ENCODE measurements at places on chromosomes 5 and 9. TPM values are rescaled to one million over a fixed set of nuclear protein-coding genes. Genes with fewer than 3 reads are reported as not detected.

- no peak for DNase-seq
Measured at GRCh38 chr5:54837093-54837492, 148.3 kb downstream of the ESM1 start.

DNA sequence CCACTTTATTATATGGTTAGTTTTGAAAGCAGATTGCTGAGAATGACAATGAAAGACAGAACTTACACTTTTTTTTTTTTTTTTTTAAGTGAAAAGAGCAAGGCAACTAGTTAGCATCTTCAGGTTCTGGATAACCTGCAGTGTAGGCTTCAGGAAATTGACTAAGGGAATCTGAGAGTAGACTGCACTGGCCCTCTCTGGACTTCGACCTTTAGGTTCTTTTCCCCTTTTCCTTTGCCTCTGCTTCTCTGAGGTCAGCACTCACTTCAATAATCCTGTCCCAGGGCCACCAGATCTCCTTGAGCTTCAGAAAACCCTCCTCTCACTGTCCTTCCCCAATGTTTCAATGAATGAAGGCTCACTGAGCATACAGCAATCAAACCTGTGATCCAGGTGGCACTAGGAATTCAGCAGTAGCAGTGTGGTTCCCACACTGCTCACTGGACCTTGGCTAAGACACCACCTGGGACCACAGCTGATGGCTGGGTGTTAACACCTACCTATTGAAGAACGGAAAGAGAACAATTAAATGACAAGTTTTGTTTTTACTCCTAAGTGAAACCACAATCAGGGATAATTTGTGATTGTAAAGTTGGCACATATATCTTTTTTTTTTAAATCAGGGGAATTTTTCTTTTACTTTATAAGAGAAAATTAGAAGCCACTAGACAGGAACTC, 85.8 kb upstream of the IL6ST start:
- no peak for DNase-seq

GRCh38 chr5:169097374-169098326, 203.3 kb downstream of the SLIT3 start:
- no peak for DNase-seq

DNA sequence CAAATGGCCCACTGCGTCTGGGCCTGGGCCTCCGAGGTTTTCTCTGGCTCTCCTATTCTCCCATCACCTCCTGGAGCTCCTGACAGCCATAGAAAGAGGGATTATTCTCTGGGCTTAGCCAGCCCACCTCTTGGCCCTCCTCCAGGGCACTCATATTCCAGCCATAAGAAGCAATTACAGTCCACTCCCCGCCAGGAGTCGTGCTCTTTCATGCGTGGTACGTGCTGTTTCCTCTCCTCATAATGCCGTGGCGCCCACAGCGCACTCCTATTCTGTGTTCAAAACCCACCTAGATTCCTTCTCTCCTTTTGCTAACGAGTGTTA, 240.8 kb upstream of the ZNF462 start:
- no peak for DNase-seq

GRCh38 chr5:78280261-78280660, 14.2 kb downstream of the AP3B1 start:
- no peak for DNase-seq

Gene WHRN
- 1.5 TPM for polyA plus RNA-seq

Measured in BJ (cell line).